ENCODE measurements at places on chromosomes 4 and X.

DNA sequence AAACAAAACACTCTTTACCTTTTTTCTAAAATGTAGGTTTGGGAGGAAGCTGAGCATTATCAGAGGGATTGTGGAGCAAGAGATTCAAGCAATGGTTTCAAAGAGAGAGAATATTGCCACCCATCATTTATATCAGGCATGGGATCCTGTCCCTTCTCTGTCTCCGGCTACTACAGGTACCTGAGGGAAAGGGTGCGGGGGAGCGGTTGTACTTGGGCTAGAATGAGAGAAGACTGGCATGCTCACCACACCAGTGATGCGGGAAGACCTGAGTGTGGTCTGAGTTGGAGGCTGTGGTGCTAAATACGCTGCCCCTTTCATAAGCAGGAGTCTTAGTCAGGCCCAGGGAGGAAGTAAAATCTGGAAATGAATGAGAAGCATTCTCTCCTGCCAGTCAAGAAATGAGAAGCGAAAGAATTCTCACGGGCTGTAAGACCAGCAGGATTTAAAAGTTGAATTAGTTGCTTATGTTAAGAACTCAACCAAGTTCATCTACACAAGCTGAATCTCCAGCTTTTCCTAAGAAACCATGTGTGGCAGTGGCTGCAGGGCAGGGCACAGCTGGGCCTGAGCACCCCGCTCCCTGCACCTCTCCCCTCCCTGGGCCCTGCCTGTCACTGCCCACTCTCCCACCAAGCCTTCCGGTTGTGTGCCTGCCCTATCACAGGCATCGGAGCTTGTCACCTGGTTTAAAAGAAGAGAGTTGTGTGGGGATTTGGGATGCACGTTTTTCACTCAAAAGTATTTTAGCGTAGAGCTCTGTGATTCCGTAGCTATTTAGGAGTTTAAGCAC lies 24.8 kb upstream of the MSANTD1 start:
- DNase-seq = no peak

- no peak for DNase-seq
Measured at GRCh38 chrX:110703641-110704040, 92.0 kb downstream of the CHRDL1 start.

DNA sequence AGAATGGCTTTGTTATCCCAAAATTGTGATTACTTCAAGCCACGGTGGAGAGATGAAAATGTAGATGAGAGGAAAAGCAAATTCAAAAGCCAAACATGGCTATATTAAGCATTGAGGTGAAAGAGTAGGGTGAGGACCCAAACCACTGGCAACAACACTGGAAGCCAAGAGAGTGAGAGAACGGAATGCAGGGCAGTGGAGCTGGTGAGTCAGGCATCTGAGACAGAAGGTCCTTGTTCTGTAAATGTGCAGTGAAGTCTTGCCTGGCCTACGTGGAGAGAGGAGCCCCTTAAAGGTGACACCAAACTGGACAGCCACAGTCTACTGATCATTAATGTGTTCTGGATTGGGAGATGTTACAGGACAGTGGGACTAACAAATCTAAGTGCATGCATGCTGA lies 22.8 kb upstream of the SEC24B start:
- no peak for DNase-seq

DNA sequence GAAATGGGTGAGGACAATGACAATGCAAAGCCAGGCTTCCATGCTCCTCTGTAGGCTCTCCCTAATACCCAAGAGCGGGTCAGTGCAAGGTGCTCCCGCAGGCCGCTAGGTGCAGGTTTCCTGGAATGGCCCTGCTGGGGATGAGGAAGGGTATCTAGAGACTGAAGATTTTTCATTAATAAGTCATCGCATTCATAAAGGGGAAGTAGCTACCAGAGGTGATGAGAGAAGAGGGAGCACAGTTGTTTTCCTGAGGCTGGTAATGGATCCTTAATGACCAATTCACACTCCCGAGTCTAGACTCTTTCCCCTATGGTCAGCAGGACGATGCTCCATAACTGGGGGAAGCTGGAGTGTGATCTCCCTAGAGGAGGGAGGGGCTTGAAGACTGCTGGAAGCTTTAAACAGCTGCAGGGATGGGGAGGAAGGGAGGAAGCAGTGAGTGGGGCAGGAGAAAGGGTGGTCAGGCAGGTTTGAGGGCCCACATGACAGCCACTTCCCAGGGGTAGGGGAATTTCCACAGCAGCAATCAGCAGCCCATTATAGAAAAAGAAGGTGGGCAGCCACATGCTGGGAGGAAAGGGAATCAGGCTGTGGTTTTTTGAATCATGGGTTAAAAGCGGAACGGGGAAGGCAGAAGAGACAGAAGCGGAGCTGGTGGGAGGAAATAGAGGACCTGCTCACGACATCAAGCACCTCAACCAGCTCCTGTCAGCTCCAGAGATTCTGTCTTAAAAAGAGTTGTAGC lies 10.2 kb upstream of the ATP6AP2 start:
- no peak for DNase-seq

DNA sequence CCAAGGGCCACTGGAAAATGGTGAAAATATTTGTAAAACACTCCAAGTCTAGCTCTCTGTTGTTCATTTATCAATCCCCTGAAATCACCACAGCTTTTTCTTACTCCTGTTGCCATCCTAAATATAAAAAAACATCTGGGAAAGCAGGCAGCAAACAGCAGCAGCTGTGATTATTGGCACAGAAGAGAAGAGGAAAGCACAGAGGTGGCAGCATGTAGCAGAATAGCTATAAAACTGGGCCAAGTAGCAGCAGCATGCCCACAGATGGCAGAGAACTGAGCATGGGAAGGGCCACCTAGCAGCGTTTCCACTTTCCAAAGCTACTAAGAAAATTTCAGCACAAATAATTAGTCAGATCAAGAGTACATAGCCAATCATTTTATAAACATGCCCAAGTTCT lies 307.2 kb downstream of the SLC7A11 start:
- DNase-seq = no peak

DNA sequence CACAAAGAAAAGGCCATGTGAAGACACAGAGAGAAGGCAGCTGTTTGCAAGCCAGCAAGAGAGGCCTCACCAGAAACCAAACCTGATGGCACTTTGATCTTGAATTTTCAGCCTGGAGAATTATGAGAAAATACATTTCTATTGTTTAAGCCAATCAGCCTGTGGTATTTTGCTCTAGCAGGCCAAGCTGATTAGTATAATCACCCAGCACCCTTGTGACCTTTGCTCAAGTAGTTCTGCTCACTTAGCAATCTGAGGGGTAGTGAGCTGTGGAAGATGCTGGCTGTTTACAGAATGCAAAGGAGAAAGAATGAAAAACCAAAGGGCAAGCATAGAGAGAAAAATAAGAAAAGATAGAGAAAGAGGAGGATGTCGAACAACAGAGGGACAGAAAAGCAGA lies 396.4 kb upstream of the BOD1L1 start:
- no peak for DNase-seq

DNA sequence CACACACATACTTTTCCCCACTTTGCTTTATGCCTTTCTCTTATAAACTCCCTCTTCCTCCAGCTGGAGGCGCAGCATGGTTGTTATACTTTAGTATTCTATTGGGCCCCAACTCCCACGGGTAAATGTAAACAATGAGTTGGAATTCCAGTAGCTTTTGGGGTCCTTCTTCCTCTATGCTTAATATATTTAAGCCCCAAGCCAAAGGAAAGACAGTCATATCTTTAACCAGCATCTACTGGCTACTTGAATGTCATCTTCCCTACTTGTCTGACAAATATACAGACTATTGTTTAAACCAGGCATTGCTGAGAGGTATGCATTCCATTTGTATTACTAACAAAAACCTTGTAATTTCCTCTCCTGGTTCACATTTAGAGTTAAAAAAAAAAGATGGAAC lies 72.9 kb downstream of the WDR19 start:
- DNase-seq = no peak

DNA sequence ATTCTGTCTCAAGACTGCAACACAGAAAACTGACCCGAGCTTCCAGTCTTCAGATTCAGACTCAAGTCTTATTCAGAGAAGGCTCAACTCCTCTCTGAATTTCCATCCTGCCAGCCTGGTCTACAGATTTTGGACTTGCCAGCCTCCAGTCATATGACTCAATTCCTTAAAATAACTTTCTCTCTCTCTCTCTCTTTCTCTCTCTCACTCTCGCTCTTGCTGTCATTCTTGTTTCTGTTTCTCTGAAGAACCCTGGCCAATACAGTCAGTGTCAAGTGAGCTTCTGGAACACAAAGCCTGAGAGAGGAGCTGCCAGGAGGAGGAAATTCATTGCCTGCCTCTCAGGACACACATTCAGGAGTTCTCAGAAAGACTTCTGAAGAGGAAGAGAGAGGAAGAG lies 154.9 kb downstream of the PARM1 start:
- no peak for DNase-seq

DNA sequence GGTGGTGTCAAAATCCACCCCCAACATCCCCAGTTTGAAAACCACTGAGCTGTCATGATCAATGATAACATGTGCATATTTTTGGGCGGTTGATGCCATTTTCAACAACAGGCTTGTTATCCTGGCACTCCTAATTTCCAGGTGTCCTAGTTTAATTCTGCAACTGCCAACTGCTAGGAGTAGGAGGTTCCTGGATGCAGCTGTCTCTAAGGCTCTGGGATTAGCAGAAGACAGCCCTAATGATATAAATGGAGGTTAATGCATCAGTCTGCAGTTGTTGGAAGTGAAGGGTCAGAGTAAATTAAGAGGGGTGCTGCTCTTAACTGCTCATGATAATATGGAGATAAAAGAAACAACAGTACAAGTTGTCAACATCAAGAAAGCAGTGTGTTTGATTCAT lies 23.8 kb downstream of the ARFIP1 start:
- no peak for DNase-seq

DNA sequence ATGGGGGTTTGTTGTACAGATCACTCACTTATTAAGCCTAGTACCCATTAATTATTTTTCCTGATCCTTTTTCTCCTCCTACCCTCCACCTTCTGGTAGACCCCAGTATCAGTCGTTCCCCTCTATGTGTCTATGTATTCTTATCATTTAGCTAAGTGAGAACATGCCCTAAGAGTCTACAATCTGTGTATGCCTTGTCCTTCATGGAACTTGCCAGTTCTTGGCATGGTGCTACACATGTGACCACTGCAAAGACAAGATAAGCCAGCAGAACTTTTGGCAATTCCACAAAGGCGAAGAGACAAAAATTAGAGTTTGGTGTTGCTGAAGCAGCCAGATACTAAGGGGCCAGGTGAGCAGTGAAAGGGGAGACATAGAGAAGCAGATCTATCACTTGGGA lies 101.3 kb downstream of the CORIN start:
- no peak for DNase-seq

DNA sequence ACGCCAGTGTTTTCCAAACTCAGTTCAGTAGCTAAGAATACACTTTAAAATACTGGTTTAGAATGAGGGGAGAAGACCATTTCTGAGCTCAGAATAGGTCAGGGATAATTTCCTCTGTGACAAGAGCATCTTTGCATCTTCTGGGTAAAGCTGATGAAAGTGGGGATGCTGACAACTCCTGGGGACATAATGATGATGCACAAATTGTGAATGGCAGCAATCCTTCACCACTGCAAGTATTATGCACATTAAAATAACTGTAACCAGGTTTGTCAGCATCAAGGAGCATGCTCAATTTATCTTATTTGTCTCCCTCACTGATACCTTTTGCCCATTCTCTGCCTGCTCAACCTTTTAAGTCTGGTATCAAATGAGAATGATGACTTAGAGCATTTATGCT lies 248.2 kb downstream of the EPHA5 start:
- no peak for DNase-seq

DNA sequence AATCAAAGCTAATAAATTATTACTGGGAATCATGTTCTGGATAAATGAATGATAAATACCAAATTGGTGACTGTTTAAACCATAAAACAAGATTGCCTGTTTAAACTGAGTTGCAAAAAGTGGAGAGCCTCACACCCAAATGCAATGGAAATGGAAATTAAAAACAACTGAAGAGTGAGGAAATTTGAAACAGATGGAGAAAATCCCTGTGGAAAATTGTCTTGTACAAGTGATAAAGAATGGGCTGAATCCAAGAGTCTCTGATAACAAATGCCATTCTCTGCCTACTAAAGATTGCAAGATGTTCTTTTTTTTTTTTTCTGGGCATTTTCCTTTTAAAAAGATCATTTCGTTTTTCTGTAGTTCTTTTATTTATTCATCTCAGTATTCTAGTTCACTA lies 426.3 kb downstream of the NLGN4X start:
- DNase-seq = no peak

DNA sequence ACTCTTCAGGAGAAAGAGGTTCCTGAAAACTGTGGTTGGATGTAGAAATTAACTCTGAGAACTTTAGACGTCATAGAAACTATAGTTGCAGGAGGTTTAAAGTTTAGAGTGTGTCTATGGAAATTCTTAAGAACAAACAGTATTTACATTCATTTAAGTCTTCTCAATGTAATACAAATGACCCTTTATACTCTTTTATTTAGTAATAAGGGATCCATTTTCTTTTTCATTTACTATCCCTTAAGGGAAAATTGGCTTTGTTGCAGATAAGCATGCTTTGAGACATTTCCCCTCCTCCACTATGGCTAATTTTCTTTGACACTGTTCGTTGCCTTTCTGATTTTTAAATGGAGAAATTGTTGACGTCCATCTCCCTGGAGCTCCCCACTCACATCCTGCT lies 96.4 kb downstream of the POLA1 start:
- no peak for DNase-seq

DNA sequence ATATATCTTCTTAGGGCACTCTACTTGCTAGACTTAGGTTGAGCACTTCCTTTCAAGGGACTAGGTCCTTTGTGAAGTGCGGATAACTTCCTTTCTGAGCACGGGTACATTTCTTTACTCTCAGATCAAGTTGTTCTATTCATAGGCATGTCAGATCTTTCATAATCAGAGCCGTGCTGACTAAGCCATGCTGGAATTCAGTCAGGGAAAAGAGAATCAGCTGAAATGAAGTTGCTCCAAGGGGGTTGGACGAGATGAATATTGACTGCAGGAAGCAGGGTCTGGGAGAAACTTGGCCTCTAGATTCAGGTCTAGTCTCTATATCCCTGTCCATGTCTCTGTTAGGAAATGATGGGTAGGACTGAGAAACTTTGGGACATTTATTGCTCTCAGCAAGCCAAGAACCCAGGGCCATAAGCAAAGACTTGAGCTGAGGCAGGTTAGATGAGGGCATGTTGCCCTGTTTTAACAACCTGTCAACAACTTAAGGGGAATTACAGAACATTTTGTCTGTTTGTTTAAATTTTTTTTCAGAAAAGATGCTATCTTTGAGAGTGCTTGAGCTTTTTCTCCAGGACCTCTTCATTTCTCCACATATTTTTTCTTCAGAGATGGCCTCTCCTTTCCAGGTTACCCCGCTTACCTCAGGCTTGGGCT lies 28.3 kb downstream of the AREG start:
- peak; percentile 52 for DNase-seq

GRCh38 chr4:110501826-110502225 lies 25.9 kb downstream of the ENPEP start:
- no peak for DNase-seq

GRCh38 chrX:107324493-107325310 lies 118.3 kb downstream of the DNAAF6 start:
- no peak for DNase-seq

- no peak for DNase-seq
Measured at GRCh38 chrX:15146515-15146914, 123.4 kb downstream of the ASB9 start.

DNA sequence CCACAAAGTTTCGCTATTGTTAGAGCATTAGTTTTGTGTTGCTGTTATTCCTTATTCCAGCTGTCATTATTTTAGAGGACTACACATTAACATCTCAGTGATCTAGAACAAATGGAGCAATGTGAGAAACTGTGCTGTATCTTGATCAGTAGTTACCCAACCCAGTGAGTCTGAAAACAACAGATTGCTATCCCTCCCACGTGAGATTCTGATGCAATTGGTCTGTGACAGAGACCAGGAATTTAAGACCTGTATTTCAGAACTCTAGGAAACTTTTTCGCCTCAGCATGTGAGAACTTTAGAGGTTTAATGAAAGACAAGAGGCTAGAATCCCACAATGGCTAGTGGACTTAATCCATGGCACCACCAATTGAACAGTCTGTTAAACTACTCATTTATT lies 35.7 kb upstream of the CDS1 start:
- DNase-seq = no peak

All from GM04504 (cell line).